ENCODE measurements at places on chromosomes 12 and 14.

DNA sequence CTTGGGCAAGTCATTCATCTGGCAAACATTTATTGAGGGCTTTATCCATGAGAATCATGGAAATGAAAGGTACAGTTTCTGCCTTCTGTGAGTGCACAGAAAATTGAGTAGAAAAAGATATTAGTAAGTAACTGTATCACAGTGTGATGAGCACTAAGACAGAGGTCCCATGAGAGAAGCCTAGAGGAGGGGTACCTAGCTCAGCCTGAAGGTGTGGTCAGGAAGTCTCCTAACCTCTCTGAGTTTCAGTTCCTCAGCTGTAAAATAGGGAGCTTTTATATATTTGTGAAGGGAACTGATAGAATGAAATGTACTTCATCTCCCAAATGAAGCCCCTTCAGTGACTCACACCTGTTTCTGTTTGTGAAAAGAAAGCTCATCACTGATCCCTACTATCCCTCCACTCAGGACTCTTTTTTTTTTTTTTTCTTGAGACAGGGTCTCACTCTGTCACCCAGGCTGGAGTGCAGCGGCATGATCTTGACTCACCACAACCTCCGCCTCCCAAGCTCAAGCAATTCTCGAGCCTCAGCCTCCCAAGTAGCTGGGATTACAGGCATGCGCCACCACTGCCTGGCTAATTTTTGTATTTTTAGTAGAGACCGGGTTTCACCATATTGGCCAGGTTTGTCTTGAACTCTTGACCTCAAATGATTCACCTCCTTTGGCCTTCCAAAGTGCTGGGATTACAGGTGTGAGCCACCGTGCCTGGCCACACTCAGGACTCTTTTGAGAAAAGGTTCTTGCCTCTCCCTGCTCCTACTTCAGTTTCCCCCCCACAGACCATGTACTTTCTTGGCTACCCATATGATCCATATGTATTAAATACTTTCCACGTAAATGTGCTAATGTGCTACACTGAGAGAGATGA is 93.7 kb upstream of the FUT8 start:
- DNase-seq, result no peak

DNA sequence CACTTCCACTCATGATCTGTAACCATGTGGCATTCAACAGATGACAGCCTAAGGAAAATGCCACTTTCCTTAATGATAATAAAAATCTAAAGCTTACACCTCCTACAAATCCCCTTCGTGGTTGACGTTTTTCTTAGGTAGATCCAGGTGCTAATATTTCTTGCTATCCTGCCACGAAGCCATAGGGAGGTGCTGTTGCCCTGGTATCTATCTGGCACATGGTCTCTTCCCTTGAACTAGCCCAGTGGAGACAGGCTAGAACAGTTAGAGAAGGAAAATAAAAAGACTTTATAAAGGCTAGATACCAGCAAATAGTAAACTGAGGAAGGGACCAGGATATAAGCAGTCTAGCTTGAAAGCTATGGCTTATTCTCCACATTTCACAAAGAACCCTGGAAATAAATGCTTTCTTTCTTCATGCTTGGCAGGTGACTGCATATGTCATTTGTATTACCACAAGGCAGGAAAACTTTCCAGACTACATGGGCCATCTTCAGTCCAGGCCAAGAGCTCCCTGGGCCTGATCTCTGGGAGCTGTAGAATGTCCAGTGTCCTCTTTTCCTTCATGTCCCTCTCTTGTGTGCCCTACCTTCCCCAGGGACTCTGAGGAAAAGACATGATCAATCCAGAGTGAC is 15.3 kb downstream of the SPIC start:
- no peak for DNase-seq

DNA sequence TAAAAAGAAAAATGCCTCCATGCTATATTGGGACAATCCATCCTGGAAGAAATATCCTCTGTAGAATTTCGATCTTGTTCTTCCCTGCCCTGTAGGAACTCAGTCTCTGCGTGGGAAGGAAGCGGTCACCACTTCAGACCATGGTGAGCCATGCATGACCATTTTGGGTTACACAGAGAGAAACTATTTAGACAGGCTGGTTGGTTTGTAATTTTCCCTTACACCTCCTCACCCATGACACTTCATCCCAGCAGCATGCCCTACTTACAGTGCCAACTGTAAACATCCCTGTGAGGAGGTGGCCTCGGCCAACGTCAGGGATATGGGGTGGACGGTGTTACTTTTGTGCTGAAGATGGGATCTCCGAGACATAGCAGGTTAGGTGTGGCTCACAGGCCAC is 121.4 kb downstream of the SMOC1 start:
- DNase-seq, result no peak

GRCh38 chr14:37179896-37180502 is 7.6 kb upstream of the SLC25A21 start:
- no peak for DNase-seq

DNA sequence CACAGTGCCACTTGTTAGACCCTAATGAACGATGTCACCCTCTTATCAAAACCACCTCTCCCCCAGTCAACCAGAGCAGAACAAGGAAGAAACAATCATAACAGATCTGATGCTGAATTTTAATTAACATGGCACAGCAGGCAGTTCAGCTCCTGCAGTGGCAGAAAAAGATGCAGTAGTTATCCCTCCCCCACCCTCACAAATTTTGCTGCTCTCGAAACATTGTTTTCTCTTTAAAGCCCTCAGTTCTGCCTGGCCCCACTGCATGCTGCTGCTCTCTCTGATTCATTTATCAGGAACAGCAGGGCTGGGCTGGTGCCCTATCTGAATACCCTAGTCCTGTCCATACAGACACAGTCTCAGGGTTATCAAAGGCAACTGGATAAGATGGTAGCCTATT is 12.2 kb downstream of the CCDC175 start:
- no peak for DNase-seq

- no peak for DNase-seq
Measured at GRCh38 chr12:81617915-81618314, 141.2 kb downstream of the PPFIA2 start.

GRCh38 chr14:74713395-74713735 is 421 bp downstream of the FCF1 start:
- DNase-seq, result no peak

DNA sequence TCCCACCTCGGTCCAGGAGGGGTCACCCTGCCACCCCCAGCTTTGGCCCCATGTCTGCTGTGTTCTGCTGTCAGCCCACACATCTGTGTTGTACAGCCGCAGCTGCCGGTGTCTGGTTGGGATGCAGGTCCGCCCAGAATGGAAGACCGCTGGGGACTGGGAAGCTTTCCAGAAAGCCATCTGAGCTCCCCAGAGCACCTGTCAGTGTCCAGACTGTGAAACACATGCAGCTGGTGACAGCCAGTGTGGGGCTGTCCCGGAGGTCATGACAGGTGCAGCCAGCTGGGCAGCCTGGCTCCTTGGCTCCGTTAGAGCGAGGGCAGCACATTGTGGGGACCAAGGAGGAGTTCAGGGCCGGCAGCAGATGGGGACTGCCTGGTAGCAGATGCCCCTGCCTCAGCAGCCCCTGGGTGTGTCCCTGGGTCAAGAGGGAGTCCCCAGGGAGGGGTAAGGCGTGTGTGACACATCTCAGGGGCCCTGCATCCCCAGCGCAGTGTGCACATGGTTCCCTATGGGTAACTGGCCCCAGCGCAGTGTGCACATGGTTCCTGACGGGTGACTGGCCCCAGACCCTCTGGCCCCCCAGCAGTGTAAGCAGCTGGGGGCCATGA is 16.4 kb downstream of the CEP170B start:
- DNase-seq, result no peak

- no peak for DNase-seq
Measured at GRCh38 chr14:70601162-70601561, 707 bp upstream of the MED6 start.

DNA sequence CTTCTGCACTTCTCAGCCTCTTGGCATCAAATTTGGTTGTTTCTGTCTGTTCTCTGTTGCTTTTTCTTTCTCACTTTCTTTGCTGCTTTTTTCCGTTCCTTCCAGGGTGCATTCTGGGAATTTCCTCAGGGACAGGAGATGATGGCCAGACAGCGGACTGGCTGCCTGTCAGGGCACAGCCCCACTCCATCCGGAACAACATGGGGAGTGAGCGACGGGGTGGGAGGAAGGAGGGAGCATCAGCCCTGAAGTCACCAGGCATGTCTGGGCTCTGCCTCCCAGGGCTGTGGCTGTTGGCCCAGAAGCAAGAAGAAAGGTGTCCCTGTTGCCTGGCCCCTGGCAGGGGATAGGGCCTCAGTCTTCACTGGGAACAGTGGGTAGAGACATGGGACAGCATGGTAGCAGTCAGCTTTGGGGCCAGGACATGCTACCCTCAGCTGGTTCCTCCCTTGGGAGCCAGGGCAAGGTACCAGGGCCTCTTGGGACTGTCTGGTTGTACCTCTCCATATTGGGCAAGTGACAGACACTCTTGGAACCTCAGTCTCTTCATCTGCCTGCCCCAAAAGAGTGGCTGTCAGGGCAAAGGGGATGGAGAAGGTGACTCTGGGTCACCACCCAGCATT is 8.6 kb downstream of the PGF start:
- no peak for DNase-seq

GRCh38 chr14:93295541-93296220 is 37.2 kb downstream of the BTBD7 start:
- DNase-seq, result no peak

DNA sequence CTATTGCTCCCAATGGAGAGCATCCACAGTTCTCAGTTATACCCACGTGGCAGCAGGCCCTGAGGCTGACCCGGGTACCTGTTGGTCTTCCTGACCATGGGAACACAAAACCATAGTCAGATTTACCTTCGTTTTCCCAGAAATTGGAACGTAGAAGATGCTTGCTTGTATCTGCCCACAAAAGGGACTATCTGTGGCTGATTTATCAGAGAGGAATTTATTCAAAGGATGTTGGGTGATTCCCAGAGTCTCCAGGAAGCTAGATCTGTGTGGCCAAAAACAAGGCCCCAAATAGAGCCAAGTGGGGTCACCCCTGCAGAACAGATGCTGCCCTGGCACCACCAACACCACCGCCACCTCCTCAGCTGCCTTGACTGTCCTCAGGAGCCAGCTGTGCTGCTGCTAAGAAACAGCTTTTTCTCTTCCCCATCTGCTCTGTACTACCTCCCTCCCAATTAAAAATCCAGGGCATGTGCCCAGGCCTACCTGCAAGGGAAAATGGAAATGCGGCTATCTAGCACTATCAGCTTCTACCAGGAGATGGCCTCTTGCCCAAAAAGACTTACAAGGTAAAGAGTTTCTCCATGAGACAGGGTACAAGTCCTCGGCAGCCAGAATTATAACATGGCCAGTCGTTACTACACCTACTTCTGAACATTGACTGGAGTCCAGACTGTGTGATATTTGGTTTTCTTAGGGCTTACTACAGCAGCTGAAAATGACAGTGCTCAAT is 128.6 kb upstream of the PLEKHG7 start:
- DNase-seq, result no peak

GRCh38 chr12:50211392-50212070 is 44.4 kb upstream of the CERS5 start:
- no peak for DNase-seq

GRCh38 chr12:58358369-58358768 is 417.0 kb downstream of the ATP23 start:
- DNase-seq, result no peak

DNA sequence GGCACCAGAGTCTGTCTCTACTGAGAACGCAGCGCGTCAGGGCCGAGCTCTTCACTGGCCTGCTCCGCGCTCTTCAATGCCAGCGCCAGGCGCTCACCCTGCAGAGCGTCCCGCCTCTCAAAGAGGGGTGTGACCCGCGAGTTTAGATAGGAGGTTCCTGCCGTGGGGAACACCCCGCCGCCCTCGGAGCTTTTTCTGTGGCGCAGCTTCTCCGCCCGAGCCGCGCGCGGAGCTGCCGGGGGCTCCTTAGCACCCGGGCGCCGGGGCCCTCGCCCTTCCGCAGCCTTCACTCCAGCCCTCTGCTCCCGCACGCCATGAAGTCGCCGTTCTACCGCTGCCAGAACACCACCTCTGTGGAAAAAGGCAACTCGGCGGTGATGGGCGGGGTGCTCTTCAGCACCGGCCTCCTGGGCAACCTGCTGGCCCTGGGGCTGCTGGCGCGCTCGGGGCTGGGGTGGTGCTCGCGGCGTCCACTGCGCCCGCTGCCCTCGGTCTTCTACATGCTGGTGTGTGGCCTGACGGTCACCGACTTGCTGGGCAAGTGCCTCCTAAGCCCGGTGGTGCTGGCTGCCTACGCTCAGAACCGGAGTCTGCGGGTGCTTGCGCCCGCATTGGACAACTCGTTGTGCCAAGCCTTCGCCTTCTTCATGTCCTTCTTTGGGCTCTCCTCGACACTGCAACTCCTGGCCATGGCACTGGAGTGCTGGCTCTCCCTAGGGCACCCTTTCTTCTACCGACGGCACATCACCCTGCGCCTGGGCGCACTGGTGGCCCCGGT is at the start of gene PTGDR:
Gene PTGDR (plus strand): TSS at position 198 of the 778 bp plus-strand sequence. CDS start 117 bp downstream, at position 315.
- DNase-seq, result peak; percentile 67

DNA sequence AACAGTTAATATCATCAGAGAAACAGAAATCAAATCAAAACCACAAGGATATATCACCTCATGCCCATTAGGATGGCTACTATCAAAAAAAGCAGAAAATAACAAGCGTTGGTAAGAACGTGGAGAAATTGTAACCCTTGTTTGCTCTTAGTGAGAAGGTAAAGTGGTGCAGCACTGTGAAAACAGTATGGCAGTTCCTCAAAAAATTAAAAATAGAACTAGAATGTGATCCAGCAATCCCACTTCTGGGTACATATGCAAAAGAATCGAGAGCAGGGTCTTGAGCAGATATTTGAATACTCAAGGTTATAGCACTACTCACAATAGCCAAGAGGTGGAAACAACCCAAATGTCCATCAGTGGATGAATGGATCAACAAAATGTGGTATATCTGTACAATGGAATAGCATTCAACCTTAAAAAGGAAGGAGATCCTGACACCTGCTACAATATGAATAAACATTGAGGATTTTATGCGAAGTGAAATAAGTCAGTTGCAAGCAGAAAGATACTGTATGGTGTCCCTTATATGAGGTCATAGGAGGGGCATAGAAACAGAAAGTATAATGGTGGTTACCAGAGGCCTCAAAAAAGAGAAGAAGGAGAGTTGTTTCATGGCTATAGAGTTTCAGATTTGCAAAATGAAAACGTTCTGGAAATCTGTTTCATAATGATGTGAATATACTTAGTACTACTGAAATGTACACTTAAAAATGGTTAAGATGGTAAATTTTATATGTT is 131.0 kb upstream of the EEA1 start:
- DNase-seq, result no peak

GRCh38 chr12:124453419-124454351 is 113.7 kb downstream of the NCOR2 start:
- peak; percentile 85 for DNase-seq

- DNase-seq, result no peak
Measured at GRCh38 chr12:2681450-2682205, 113.1 kb upstream of the FKBP4 start.

DNA sequence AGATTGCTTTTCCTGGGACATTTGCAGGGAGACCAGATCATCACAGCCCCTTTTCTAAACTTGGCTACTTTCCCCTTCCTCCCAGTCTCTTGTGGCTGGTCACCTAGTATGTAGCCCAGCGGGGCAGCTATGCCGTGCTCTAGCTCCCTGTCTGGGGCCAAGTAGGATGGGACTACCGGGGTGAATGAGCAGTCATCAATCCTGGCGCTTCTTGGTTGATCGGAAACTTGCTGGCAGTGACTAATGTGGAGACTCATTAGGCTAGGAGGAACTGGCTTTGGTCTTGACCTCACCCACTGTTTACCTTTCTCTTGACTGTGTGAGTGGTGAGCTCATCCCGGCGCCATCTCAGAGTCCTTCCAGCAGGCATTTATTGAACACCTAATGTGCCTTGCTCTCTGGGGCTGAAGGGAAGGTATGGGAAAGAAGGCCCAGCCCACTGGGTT is 15.9 kb downstream of the PLEKHG3 start:
- DNase-seq, result no peak

- no peak for DNase-seq
Measured at GRCh38 chr12:104746467-104747088, 211.5 kb downstream of the SLC41A2 start.

- DNase-seq, result no peak
Measured at GRCh38 chr12:14956024-14956891, 5.1 kb downstream of the ARHGDIB start.
